ENCODE measurements at places on chromosomes 2 and 18. TPM values are rescaled to one million over a fixed set of nuclear protein-coding genes. Genes with fewer than 3 reads are reported as not detected.

COL6A3 gene
- 4.3 TPM for total RNA-seq

C2orf15 gene
- total RNA-seq, result not detected

RTP5 gene
- total RNA-seq, result not detected

SP140 gene
- total RNA-seq, result 0.20 TPM

AUP1 gene
- total RNA-seq, result 134 TPM

SAG gene
- total RNA-seq, result not detected

PKDCC gene
- 1.3 TPM for total RNA-seq

PIEZO2 gene
- 9.5 TPM for total RNA-seq

AGFG1 gene
- 67.0 TPM for total RNA-seq

FAM228A gene
- 2.4 TPM for total RNA-seq

UGT1A3 gene
- total RNA-seq, result not detected

SMAD7 gene
- total RNA-seq, result 10.4 TPM

TEX261 gene
- 64.4 TPM for total RNA-seq

FNDC4 gene
- 20.3 TPM for total RNA-seq

POTEI gene
- 0.05 TPM for total RNA-seq

NEU4 gene
- total RNA-seq, result not detected

PROKR1 gene
- total RNA-seq, result not detected

REEP1 gene
- total RNA-seq, result 0.40 TPM

RAX gene
- total RNA-seq, result not detected

LBX2 gene
- 4.3 TPM for total RNA-seq

REG3A gene
- not detected for total RNA-seq
